ENCODE measurements at places on chromosomes 2 and 18.

- DNase-seq = no peak
Observed at GRCh38 chr2:138948070-138948539, 167.9 kb upstream of the NXPH2 start.

DNA sequence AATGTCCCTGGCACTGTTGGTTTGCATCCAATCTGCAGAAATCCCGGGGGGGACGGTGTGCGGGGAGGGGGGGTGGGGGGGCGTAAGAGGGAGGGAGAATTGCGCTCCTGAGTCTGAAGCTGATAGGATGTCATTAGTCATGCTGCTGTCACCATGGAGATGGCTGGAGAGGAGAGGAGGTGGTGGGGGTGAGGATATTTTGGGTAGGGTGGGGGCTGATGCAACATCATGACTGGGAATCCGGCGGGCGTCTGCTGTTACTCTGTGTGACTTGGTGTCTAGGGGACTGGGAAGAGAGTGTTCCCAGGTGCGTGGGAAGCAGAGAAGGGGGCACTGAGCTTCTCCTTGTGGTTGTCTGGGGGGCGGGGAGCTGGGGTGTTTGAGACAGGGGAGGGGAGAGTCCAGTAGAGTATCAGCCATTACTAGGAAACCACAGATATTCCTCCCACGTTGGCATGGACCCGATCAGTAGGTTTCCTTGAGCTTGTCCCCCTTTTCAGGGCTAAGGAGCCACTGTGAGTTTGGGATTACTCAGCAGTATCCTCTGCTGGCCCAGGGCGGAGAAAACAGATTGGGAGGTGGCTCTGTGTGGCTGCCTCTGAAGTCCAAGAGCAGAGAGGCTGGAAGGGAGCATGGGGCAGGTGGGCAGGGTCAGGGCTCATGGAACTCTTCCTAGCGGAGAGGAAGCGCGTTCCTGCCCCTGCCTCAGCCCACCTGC is 18.9 kb downstream of the TET3 start:
- no peak for DNase-seq

- no peak for DNase-seq
Observed at GRCh38 chr18:50611529-50611941, 51.6 kb downstream of the MAPK4 start.

DNA sequence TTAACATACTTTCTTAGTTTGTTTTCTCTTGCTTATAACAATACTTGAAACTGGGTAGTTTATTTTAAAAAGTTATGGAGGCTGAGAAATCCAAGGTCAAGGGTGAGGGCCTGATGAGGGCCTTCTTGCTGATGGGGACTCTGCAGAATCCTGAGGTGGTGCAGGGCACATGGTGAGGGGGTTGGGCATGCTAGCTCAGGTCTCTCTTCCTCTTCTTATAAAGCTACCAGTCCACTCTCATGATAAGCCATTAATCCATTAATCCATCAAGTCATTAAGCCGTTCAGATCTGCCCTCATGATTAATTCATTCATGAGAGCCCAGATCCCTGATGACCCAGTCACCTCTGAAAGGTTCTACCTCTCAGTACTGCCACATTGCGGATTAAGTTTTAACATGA is 21.4 kb downstream of the ALMS1 start:
- no peak for DNase-seq

GRCh38 chr2:216829533-216829932 is 30.3 kb downstream of the TNP1 start:
- no peak for DNase-seq

DNA sequence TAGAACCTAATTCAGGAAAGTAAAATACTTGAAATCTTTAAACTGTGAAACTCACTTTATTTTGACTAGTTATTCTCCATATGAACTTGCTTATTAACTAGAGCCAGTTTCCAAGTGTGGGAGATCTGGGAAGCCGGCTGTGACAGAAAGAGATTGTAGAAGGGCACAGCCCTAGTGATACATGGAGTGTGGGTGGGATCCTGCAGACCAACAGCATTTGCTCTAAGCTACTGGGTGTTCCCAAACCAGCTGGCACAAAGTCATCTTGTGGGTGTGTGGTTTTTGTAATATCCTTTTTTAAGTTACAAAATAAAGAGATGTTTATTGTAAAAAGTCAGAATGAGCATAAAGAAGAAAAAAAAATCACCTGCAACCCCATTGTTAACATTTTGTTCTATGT is 3.4 kb downstream of the DUSP19 start:
- no peak for DNase-seq

- no peak for DNase-seq
Observed at GRCh38 chr2:15273452-15273851, 287.7 kb downstream of the NBAS start.

DNA sequence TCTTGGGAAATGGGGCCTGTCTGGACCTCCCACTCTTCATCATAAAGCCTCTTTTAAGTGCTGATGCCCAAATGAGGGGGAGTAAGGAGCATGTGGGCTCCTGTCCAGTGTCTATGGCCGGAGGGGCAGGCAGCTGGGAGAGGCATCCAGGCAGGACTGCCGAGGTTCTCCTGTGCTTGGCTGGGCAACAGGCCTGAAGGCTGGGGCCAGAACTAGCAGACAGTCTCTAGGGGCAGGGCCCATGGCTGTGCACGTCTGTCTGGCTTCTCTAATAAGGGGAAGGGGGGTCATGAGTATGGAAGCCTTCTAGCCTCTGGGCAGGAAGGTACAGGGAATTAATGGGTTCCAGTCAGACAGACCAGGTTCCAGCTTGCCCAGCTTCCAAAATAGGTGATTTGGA is 128.6 kb downstream of the SMAD2 start:
- DNase-seq = no peak

GRCh38 chr2:201242571-201243277 is 17.6 kb upstream of the CASP8 start:
- DNase-seq = no peak

GRCh38 chr2:40497251-40497859 is 45.5 kb upstream of the SLC8A1 start:
- no peak for DNase-seq

DNA sequence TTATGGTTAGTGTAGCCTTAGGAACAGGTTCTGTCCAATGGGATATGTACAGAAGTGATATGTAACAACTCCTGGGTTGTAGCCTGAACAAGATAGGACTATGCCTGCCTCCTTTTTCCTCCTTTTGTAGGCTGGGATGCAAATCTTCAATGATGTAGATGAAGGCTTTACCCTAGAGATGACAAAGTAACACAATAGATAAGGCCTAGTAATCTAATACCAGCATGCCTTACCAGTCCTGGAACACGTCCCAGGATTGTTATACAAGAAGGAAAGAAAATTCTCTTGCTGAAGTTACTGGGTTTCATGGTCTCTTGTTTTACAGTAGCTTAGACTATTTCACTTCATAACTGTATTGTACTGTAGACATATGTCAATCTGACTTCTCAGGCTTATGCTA is 192.1 kb downstream of the OTX1 start:
- no peak for DNase-seq

Measured in NCI-H1930 (cell line).